ENCODE measurements at places on chromosomes 2 and 18. TPM values are rescaled to one million over a fixed set of nuclear protein-coding genes. Genes with fewer than 3 reads are reported as not detected.

DNA sequence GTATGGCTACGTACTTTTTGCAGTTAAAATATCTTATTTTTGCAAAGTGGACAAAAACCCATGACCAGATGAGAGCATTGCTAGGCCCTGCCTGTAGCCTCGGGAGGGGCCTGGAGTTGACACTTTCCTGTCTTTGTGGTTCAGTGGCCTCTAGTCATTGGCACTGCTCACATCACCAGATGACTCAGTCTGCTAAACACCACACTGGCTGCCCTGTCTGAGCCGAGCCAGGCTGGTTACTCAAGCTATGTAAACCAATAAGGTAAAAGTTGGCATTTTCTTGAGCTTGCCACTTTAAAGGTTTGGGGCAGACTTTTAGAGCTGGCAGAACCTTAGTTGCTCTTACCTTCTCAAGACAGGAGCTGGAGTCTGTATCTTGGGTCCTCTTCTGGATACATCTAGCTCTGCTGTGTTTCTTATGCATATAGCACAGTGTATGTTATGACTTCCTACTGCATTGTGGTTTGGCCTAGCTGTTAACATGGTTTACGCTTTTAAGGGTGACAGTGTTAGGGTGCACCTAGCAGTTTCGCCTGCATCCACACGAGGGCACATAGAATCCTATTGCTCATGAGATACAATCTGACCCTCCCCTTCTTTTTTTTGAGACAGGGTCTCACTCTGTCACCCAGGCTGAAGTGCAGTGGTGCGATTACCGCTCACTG lies 76.4 kb downstream of the AP1S3 start:
- H3K36me3 ChIP-seq, result 0 out of 2 replicates have a peak, but pooled peaks cover 7% of the 10 kb centered on the region
- H3K4me1 ChIP-seq, result peaks cover 42% of the 10 kb centered on the region
- no peaks in the 10 kb centered on the region for H3K27me3 ChIP-seq
- peak overlapping the region; percentile 42 for H3K4me3 ChIP-seq
- peak; percentile 99 for DNase-seq
- peak overlapping the region; percentile 96 for H3K27ac ChIP-seq

Gene GRB14
- 3.4 TPM for total RNA-seq

Gene HAAO
- 0.73 TPM for total RNA-seq

DNA sequence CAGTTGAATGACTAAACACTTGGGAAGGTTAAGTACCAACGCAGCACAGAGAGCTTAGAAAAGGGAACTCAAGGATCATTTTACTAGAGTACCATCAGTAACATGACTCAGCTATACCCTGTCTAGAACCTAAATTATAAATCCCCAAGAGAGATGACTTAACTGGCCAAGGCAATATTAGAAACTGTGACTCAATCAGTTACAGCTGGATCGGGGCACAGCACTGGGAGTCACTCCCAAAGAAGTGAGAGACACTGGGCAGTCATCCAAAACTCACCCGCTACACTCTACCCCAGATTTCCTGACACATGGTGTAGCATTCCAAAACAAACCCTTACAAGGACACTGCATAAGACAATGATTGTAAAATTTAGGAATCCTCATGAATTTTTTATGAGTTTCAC lies 17.7 kb downstream of the IWS1 start:
- peak overlapping the region; percentile 69 for H3K27ac ChIP-seq
- peak; percentile 98 for DNase-seq
- H3K36me3 ChIP-seq, result peaks cover 28% of the 10 kb centered on the region
- H3K4me1 ChIP-seq, result peaks cover 34% of the 10 kb centered on the region
- H3K4me3 ChIP-seq, result no peak overlapping the region

- no peak for DNase-seq
- no peak overlapping the region for H3K4me3 ChIP-seq
- H3K27ac ChIP-seq, result no peak overlapping the region
- H3K36me3 ChIP-seq, result no peaks in the 10 kb centered on the region
- H3K27me3 ChIP-seq, result no peaks in the 10 kb centered on the region
- H3K4me1 ChIP-seq, result no peaks in the 10 kb centered on the region
These were observed 18.3 kb downstream of the LIMS1 start for GRCh38 chr2:108552566-108552965.

DNA sequence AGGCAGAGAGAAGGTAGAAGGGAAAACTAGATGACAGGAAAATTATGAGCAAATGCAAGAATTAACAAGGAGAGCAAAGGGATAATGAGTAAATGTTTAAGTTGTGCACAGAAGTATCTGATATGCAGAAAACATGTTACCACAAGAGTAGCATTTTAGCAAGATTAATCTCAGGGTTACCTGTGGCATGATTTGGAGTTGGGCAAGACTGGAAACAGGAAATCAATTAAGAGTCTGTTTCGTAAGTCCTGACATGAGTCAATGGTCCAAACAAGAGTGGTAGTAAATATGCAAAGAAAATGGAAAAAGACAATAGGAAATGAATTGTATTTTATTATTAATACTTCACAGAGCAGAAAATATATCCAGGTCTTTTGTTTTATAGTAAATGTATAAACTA lies 17.3 kb upstream of the MTX2 start:
- H3K27me3 ChIP-seq, result no peaks in the 10 kb centered on the region
- no peak overlapping the region for H3K27ac ChIP-seq
- no peak overlapping the region for H3K4me3 ChIP-seq
- no peak for DNase-seq
- no peaks in the 10 kb centered on the region for H3K4me1 ChIP-seq
- H3K36me3 ChIP-seq, result no peaks in the 10 kb centered on the region

Data from PC-9 (cell line).